ENCODE measurements at places on chromosomes 7 and 10. TPM values are rescaled to one million over a fixed set of nuclear protein-coding genes. Genes with fewer than 3 reads are reported as not detected.

Gene DKK1
- 0.90 TPM for total RNA-seq

GRCh38 chr10:110147961-110148360, 59.4 kb upstream of the MXI1 start:
- DNase-seq, result no peak

GRCh38 chr7:140175221-140176121, 1.3 kb downstream of the KDM7A start:
- peak; percentile 97 for DNase-seq

DNA sequence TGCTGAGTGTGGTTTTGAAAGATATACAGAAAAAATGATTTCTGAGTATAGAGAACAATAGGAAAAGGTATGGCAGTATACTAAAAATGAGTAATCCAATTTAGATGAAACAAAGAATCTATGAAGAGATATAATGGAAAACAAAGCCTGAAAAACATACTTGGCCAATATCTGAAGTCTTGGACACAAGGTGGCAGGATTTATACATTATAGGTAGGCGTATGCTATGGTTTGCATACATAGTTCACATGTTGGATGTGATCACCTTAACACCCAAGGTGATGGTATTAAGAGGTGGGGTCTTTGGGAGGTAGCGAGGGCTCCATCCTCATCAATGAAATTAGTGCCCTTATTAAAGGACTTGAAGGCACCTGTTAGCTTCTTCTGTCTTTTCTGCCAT, 34.5 kb upstream of the BPGM start:
- no peak for DNase-seq

DNA sequence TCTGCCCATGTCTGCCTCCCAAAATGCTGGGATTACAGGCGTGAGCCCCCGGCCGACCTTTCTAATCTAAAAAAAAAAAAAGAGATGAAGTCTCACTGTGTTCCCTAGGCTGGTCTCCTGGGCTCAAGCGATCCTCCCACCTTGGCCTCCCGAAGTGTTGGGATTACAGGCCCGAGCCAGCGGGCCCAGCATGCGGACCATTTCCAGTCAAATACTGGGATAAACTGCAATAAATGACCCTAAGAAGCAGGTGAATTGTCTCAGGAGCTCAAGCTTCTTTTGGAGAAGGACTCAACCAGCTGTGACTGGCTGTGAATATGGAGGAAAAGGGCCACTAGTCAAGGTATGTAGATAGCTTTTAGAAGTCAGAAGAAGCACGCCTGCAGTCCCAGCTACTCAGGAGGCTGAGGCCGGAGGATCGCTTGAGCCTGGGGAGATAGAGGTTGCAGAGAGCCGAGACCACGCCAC, 550 bp upstream of the CREM start:
- DNase-seq, result no peak

GRCh38 chr7:112937651-112938415, 147.6 kb upstream of the TMEM168 start:
- no peak for DNase-seq

DNA sequence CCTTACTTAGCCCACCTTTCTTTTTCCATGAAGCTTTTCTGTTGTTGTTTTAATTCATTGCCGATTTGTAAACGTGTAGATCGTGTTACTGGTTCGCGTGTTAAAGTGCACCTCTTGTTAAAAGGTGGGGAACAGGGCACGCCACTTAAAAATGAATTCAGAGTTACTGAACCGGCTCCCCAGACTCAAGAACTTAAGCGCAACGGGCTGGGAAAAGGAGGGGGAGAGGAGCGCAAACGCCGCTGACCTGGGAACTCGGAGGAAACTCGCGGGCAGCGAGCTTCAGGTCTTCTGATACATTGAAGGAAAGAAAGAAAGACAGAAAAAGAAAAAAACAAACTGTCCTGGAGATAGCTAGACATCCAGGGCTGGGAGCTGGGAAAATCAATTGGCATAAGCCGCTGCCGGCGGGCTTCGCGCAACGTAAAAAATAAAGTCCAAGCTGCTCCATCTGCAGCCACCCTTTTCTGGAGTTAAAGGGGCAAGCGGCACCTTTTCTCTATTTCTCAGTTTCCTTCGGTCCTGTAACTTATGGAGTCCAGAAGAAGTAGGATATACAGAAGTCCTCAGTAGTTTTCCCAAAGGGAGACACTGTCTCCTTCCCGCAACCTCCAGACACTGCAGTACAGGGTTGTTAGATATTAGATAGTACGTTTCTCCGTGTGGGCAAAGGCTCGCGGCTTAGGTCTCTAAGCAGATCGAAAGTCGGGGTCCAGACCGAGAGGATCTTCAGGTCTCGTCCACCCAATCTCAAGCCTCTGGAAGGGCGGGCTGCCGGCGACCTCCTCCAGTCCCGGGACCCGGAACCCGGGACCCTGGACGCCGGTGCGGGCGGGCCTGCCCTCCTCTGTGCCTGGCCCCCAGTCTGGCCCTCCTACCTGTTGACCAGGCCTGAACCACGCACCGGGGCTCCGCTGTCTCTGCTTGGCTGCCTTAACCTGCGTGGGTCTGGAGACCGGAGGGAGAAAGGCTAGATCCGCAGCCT, 1.8 kb upstream of the DLX6 start:
- no peak for DNase-seq

DNA sequence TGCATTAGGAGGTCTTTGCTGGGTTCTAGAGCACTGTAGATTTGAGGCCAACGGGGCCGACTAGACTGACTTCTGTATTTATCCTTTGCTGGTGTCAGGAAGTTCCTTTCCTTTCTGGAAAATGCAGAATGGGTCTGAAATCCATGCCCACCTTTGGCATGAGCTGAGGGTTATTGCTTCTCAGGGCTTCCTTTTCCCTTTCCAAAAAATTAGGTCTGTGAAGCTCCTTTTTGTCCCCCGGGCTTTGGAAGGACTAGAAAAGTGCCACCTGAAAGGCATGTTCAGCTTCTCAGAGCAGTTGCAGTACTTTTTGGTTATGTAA, 675 bp downstream of the IL6 start:
- no peak for DNase-seq

Gene BTBD16
- not detected for total RNA-seq

DNA sequence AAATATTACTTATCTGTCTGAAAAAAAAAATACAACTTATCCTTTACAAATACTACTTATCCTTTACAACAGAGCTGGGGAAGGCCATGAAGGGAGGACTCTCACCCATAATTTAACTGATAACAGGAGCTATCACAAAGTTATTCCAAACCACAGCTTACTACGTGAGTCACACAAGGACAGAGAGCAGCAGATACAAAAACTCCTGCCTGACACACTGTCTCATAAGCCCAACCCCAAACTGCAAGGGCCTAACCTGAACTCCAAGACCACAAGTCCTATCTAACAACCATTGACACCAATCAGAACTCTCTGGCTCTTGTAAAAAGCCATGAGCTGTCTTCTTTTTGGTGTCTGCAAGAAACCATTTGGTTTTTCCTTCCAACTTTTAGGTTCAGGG, 28.5 kb upstream of the CXCL12 start:
- DNase-seq, result no peak

Gene FKBP9
- total RNA-seq, result 178 TPM

DNA sequence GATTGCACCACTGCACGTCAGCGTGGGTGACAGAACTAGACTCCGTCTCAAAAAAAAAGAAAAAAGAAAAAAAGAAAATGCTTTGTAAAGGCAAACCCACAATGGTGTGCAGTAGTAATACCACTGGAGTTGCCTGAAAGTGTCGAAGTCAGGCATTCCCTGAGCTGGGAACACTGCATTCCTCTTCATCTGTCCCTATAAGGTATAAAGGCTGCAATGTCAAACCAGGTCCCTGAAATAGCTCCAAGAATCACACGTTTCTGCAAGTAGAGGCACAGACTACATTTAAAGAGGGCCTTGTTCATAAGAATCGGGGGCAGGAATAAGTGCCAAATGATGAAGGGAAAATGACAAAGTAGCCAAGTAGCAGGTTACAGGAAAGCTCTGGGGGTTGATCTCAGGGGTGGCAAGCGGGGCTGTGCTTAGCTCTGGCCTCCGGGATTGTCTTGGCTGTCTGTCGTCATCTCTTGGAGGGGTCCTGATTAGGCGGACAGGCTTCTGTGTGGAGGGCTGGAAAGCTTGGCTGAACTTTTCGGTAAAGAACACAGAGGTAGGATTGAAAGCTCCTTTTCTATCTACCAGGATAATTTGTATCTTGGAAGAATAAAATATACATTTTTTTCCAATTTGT, 109.1 kb downstream of the PFKFB3 start:
- DNase-seq, result no peak

GRCh38 chr7:157077986-157078644, 60.6 kb upstream of the UBE3C start:
- DNase-seq, result no peak

GRCh38 chr10:77661100-77661499, 23.5 kb upstream of the KCNMA1 start:
- DNase-seq, result peak; percentile 38

DNA sequence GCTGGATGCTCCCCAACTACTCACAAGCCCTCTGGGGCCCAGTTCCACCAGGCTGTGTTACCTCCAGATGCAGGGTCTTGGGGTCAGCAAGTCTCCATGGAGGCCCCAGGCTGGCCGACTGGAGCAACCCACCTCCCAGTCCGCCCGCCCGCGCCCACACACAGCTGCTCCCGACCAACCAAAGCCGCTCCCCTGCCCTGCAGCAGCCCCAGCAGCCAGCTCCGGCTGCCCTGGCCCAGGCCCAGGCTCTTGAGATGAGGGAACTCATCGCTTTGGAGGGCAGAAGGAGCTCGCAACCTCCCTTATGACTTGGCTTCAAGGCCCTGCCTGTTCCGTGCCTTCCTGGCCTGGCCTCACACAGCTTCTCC, 47.2 kb downstream of the LRRC20 start:
- no peak for DNase-seq

GRCh38 chr10:24444337-24444736, 235.4 kb downstream of the KIAA1217 start:
- DNase-seq, result peak; percentile 36

DNA sequence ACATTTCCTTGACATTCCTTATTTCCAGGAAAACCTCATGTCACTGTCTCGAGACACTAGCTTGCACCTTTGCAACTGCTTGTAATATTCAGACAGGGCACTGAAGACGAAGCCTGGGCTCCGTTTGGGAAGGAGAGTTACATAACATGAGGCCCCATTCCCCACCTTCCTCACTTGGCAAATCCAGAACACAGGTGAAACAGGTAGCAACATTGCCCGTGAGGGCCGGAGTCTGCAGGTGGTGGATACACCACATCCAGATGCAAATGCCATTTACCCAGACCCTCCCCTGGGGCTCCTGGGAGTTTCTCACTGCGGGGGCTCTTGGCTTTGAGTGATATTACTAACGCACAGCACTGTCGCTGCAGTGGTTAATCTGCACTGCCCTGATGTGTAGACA, 491.0 kb downstream of the PTPRN2 start:
- DNase-seq, result no peak

Gene COG5
- total RNA-seq, result 28.8 TPM

GRCh38 chr10:126964190-126964589, 59.0 kb downstream of the DOCK1 start:
- DNase-seq, result no peak

Gene ASCC1
- 22.4 TPM for total RNA-seq

Gene SEMA3C
- total RNA-seq, result 26.2 TPM

Gene INMT
- not detected for total RNA-seq

All from SK-MEL-5 (cell line).